ENCODE measurements at places on chromosomes 4 and X.

DNA sequence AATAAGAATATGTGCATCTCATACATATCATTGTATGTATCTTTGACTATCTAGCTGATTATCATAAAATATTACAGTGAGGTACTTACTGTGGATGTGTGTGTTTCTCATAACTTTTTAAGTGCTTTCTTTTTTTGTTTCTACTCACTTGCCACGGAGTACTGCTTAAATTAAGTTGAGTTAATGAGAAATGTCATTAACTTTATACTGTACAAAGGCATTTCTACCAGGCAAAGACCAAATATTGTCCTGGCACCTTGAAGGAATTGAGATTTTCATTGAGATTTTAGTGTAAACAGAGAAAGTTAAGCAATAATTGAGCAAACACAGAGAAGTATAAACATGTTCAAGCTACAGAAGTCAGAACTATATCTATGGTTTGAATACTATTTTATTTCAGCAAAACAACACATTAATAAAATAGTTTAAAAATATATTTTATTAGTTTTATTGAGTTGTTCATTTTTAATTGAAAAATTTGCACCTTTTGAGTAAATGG lies 1750.0 kb downstream of the PCDH7 start:
- DNase-seq: no peak

DNA sequence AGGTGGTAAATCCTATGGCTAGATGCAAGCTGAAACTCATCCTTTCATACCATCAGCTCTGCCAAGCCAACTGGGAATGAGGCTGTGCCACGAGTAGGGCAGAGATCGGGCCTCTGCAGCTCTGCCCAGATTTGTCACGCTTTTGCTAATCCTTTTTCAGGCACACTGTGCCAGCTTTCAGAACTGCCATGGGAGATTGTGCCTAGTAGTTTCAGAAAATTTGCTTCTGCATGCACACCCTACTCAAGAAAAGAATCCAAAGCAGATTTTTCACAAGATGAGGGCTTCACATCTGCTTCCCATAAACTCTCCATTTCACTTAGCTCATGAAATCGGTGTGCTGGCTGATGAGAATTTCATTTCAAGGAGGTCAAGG lies 3.3 kb upstream of the ADH7 start:
- no peak for DNase-seq

GRCh38 chr4:20260821-20261220 lies 9.1 kb downstream of the SLIT2 start:
- no peak for DNase-seq

GRCh38 chrX:74250574-74250973 lies 53.4 kb upstream of the ZCCHC13 start:
- no peak for DNase-seq

DNA sequence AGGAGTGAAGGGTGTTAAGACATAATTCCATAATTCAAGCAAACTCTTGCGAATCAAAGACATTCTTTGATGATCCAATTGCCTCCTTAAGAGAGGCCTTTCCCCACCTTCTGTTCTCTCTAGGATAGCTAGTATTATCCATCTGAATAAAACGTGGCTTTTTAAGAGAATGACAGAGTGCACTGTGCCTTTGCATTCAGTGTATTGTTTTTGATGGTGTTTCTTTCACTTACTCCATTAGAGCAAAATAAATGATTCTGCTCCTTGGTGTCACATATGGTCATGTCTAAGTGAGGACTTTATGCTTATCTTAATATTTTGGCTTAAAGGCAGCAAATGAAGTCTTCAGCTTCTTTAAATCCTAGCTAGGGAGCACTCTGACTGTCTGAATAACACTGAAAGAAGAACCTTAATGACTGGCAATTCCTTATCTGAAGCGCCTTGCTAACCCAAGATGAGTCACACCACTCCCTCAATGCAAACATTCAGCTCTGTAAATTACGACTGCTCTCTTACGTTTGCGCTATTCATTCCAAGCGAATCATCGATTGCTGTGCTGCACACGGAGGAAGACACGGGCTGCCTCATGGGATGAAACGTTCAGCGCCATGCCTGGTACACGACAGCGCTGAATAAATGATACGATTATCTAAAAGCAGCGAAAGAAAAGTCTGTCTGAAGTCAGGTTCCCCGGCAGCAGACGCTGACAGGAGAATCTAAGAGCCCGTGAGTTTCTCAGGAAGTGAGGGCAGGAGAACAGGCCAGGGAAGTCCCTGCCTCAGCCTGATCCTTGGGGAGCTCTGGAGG lies 35.1 kb upstream of the GEMIN8 start:
- DNase-seq: peak; percentile 12

DNA sequence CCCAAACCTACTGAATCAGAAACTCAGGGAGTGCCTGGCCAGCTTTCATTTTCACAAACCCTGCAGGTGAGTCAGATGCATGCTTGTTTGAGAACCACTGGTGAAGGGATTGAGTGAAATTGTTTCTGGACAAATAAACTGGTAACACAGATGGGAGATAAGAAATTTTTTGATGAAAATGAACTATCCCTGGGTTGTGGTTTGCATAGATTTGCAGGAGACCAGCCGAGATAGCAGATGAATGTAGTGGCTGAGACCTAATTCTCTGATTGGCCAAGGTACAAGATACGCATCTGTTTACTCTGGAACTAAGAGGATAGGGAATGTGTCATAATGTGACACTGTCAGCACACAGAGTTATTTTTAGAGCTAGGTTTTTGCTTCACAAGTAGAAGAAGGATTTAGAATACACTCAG lies 117.8 kb upstream of the NOCT start:
- no peak for DNase-seq

GRCh38 chr4:109708990-109709389 lies 5.7 kb upstream of the CASP6 start:
- DNase-seq: no peak

- no peak for DNase-seq
Measured at GRCh38 chrX:65745992-65746391, 78.5 kb downstream of the MSN start.

GRCh38 chr4:25862411-25863346 lies at the start of gene SEL1L3:
TSS of gene SEL1L3 (minus strand) at chr4:25862988. CDS start at chr4:25862836, 152 bp downstream.
- peak; percentile 49 for DNase-seq

DNA sequence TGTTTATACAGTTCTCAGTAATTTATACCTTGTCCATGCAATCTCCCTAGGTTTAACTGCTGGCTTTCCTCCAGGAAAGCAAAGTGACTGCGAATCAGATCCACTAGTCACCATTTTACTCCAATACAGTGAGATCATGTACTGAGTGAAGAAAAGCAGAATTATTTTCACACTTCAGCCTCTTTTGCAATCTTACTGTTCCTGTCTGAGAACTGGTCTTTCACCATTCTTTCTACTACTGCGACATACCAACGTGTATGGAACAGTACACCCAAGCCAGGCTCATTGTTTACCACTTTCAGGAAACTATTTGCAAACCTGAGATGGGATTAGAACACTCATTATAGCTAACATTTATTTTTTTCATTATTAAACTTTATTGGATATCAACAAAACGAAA lies 8.0 kb upstream of the MSL3 start:
- DNase-seq: no peak

GRCh38 chr4:166315721-166316467 lies 442.9 kb downstream of the TLL1 start:
- DNase-seq: no peak

GRCh38 chr4:138542191-138542776 lies 300.1 kb upstream of the SLC7A11 start:
- no peak for DNase-seq

GRCh38 chrX:150148749-150149672 lies 210.7 kb upstream of the EOLA2 start:
- no peak for DNase-seq

GRCh38 chrX:118066867-118067515 lies 49.6 kb downstream of the KLHL13 start:
- no peak for DNase-seq

GRCh38 chr4:174018236-174018635 lies 265.2 kb downstream of the FBXO8 start:
- DNase-seq: no peak

DNA sequence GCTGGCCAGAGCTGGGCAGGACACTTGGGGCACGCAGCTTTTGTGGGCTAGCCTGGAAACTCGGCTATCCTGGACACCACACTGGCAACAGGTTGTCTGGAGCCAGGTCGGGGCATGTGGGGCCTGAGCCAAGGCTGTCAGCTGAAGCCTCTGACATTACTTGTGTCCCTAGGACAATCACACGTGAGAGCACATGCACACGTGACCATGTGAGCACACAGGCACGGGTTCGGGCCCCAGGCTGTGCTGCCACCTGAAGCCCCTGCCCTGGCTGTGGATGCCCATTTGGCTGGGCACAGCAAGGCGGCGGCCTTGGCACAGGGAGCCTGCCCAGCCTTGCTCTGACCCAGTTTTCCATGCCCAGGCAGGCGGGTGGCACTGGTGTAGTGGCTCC lies 8.7 kb upstream of the FGFR3 start:
- DNase-seq: no peak

GRCh38 chrX:74458736-74459135 lies 37.4 kb downstream of the SLC16A2 start:
- no peak for DNase-seq

DNA sequence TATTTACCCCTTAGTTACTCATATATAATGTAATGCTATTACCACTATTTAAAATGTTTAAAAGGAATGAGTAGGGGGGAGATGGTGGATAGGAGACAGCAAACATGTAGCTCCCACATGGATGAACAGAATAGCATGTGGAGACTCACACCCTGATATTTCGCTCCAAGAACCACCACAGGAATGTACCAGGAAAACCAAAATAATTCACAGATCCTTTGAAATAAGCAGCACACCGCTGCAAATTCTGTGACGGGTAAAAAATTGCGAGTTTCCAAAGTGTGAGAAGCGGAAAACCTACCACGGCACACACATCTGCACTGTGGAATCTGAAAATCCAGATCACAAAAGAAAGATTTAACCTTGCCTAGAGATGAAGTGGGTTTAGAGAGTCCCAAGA lies 428.2 kb downstream of the TLL1 start:
- DNase-seq: no peak

DNA sequence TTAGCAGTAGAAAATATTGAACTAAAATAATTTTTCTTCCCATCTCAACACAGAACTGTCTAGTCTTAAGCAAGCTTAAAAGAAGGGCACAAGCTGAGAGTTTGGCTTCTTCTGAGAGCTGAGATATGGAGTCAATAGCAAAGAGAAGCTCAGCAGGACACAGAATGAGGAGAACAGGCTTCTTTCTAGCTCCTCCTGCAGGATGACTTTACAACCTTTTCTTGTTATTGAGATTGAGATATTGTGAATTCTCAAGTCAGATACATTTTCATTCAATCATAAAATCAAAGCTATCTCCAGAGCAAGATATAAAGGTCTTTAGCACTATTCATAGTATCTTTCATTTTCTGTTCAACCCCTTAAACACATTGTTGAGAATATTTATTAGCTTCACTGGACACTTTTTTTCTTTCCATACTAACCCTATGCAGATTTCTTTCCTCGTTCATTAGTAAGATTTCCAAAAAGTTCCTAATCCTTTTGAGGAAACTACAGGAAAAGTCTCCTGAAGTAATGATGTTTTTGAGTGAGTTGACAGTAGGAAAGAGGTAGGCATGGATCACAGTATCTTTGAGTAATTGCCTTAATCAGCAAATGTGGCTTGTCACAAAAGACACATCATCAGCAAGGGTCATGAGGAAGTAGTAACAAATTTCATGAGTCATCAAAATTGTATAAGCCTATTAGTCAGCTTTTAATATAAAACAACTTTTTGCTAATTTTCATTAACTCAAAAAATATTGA lies 17.8 kb upstream of the CXCL3 start:
- no peak for DNase-seq

DNA sequence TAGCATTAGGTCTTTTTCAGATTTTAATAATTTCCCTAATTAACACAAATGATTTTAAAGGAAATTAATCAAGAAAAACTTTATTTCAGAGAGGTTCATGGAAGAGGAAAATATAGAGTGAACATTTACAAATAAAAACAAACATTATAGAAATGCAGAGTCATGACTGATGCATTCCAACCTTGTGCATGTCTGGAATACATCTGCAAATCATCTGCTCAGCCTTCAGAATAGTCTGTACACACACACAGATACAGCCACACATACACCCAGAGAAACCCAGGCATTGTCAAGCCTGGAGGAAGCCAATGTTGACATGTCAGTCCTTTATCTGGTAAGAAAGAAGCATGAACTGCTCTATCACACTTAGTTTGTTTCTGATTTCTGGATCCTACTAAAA lies 61.3 kb upstream of the NFKB1 start:
- DNase-seq: no peak

DNA sequence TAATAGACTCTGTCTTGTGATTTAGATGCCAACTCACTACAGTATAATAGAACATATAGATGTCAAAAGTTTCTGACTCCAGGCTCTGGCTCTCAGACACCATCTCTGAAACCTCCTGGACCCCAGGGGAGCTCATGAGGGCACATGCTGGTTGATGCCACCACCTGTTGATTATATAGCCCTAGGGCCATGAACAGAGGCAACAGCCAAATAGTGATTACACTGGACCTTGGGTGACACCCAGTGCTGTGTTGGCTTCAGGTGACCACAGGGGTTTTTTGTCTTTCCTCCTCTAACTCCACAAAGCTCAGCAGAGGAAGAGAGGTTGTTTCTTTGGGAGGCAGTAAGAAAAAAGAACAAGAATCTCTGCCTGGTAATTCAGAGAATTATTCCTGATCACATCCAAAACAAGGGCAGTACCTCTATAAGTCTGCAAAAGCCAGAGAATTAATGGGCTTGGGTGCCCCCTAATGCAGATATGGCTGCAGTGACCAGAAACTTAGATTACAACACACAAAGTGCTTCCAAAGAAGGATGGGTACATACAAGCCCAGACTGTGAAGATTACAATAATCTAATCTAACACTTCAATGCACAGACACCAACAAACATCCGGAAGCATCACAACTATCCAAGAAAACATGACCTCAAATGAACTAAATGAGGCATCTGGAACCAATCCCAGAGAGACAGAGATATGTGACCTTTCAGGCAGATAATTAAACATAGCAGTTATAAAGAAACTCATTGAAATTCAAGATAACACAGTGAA lies 1920.6 kb downstream of the ARAP2 start:
- DNase-seq: no peak

GRCh38 chr4:163042306-163042705 lies 124.4 kb downstream of the NAF1 start:
- DNase-seq: no peak

GRCh38 chr4:38003102-38003501 lies 42.9 kb downstream of the PTTG2 start:
- no peak for DNase-seq

DNA sequence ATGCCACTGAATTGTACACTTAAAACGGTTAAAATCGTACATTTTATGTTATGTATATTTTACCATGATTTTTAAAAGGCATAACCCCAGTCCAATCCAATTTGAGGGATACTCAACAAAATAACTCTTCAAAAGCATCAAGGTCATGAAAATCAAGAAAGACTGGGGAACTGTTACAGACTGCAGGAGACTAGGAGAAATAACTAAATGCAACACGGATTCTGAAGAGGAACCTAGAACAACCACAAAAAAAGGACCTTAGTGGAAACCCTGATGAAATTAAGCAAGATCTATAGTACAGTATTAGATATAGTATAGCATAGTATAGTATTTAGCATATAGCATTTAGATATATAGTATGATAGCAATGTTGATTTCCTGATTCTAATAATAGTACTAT lies 26.8 kb downstream of the SH3KBP1 start:
- no peak for DNase-seq
